Epithelial cell of esophagus (primary cell): ENCODE measurements at places on chromosomes 2 and 18.

DNA sequence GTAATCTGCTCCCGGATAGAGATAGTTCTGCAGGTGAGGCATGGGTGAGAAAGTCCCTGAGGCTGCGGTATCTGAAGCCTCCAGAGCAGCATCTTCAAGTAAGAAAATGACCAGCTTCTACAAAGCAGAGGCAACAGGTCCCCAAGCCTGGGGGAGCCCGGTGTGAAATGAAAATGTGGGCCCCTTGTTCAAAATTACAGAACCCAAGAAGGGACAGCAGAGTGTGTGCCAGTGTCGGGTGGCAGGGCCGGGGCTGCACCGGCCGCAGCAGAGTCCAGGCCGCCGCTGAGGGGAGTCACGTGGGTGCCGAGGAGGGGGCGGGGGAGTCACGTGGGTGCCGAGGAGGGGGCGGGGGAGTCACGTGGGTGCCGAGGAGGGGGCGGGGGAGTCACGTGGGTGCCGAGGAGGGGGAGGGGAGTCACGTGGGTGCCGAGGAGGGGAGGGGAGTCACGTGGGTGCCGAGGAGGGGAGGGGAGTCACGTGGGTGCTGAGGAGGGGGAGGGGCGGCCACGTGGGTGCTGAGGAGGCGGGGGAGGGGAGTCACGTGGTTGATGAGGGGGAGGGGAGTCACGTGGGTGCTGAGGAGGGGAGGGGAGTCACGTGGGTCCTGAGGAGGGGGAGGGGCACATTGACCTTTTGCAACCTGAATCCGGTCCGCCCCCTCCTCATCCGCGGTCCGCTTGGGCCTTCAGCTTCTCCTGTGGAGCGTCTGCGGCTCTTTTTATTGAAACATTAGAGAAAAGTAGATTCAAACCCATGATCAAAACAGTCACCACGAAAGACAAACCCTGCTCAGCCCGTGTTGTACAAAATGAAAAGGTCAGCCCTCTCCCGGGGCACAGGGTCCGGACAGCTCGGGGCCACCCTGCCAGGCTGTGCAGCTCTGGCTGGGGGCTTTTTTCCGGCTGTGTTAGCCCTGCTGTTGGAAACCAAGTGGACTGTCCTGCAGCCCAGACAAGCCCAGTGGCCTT is 10.4 kb downstream of the COLEC11 start:
- peak; percentile 56 for DNase-seq

DNA sequence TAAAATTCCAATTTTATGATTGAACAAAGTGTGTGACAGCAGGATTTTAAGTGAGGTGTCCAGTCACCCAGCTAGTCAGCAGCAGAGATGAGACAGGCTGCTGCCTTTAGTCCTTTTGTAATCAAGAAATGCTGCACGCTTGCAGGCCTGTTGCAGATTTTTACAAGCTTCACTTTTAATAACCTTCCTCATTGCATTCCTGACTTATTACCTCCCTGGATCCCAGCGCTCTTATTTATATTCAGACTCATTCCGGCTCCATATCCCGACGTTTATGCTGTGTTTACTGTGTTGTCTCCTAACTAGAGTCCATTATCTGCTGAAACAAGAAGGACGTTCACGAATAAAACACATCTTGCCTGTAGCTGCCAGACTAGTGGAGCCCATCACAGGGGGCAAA is 442.5 kb upstream of the KLHL29 start:
- DNase-seq = no peak

GRCh38 chr2:109415581-109416013 is 198.2 kb downstream of the SEPTIN10 start:
- no peak for DNase-seq

DNA sequence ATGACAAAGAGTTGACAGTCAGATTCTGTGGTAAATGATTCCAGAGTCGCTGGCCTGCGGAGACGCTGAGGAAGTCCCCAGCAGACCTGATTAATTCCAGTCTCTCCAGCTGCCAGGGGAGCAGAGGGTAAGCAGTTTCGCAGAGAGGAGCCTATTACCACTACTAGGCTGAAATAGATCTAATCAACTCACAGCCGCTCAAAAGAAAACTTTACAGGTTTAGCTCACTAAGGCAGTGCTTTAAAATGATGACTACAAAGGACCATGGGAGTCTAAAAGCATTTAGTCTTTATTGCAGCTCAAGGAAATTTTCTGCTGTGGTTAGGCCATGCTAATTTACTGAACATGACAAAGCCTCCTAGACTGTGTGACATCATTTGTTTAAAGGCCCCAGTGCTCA is 445.6 kb upstream of the POU3F3 start:
- DNase-seq = no peak

- no peak for DNase-seq
These were observed 43.5 kb downstream of the KCTD1 start for GRCh38 chr18:26504831-26505230.

DNA sequence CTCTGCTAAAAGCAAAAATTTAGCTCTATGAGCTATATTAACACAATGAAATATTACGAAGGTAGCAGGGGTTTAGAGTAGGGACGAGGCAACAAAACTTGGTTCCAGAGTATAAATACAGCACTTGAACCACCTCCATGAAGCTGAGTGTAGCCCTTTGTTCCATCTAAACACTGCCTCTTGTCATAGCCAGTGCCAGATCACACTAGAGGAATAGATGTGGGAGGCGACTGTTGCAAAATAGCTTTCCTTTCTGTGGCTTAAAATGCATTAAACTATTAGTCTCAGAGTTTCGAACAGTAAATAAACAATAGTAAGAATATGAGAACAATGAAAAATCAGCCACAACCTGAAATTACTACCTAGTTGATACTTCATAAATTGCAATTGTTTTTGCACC is 29.8 kb downstream of the PIEZO2 start:
- no peak for DNase-seq

DNA sequence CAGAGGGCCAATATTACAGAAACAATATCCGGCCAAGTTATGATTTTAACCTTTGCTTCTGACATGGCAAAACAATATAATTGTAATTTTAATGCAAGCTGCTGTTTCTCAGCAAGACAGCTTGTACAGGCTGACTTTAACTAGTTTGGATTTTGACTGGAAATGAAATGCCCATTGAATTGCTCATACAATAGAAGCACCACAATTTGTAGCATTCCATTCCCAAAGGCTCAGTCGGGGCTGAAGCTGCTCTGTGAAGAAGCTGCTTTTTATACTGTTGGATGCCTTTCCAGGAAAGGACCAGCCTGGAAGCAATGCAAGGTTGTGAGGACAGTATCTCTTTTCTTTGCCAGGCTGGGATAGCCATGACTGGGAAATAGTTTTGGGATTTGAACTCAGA is 677.0 kb upstream of the FANCL start:
- DNase-seq = no peak

- DNase-seq = no peak
These were observed 279.2 kb downstream of the CYRIA start for GRCh38 chr2:16386431-16386830.

DNA sequence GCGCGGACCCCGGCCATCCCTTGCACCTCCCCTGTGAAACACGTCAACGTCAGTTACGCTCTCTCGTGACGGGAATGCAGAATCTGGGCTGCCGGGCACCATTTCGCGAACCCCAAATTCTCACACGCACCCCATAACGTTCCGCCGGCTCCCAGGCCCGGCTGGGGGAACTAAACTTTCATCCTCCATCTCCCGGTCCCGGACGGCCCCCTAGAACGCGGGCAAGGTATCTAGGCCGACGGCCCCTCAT is 544 bp downstream of the DNAJC27 start:
- DNase-seq = no peak

GRCh38 chr18:55240978-55241377 is 281.7 kb upstream of the CCDC68 start:
- no peak for DNase-seq

DNA sequence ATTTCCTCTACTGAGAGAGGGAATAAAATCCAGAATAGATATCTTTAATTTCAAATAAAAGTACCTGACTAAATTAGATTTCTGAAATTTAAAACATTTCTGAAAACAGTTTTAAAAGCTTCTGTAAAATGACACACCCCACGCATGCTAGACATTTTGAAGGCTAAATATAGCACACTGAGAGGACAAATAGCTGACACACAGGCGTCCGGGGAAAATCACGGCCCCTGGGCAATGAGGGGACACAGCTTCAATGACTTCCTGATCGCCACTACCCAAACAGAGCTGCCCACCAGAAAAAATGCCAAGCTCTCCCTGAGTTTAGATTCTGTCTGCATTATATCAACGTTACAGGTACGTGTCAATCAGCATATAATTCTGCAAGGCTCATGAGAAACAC is 10.9 kb downstream of the TBC1D8 start:
- no peak for DNase-seq

- peak; percentile 46 for DNase-seq
These were observed 56.0 kb upstream of the RAB6C start for GRCh38 chr2:129923265-129924091.

GRCh38 chr2:25822190-25823117 is 55.8 kb downstream of the ASXL2 start:
- DNase-seq = peak; percentile 29
